ENCODE measurements at places on chromosomes 5 and 9.

GRCh38 chr5:141402553-141403243 is at the start of gene PCDHGA9:
Gene PCDHGA9, plus strand, starts transcription at chr5:141402778. Its CDS starts 175 bp downstream, at chr5:141402953.
- DNase-seq: no peak

DNA sequence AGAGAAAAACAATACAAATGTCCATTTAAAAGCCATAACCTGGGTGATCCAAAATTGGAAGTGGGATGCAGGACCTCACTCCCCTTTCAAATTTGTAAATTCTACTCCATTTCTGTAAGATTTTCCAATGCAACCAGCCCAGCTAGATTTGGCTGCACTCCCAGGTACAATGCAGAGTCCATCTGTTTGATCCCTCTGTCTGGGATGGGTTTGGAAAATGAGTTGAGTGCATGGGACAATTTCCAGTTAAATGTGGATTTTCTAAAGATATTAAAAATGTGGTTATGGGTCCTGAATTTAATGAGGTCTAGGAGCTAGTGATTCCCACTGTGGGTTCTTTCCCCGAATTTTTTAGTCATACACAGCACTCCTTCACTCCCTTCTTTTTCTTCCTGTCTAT is 104.0 kb upstream of the ATP10B start:
- no peak for DNase-seq

DNA sequence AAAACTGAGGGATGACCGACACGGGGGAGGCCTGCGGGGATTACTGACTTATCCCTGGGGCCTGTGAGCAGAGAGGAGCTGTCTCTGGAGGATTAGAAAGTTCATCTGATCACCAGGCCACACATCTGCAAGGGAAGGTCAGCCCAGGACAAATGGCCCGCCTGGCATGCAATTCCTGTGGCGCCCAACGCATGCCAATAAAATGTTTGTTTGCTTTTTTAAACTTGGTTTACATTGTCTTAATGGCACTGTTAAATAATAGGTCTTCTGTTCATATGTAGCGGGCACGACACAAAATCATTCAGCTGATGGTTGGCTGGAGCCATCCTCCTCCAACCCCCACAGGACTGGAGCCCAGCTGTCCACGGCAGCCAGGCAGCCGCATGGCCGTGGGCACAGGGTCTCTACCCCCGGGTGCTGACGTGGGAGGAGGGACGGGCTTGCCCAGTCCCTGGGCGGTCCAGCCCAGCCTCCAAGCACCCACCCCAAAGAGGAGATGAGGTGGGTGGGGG is 41.0 kb upstream of the SLC12A7 start:
- DNase-seq: no peak

- no peak for DNase-seq
Measured at GRCh38 chr9:92187390-92187789, 72.2 kb upstream of the SPTLC1 start.

DNA sequence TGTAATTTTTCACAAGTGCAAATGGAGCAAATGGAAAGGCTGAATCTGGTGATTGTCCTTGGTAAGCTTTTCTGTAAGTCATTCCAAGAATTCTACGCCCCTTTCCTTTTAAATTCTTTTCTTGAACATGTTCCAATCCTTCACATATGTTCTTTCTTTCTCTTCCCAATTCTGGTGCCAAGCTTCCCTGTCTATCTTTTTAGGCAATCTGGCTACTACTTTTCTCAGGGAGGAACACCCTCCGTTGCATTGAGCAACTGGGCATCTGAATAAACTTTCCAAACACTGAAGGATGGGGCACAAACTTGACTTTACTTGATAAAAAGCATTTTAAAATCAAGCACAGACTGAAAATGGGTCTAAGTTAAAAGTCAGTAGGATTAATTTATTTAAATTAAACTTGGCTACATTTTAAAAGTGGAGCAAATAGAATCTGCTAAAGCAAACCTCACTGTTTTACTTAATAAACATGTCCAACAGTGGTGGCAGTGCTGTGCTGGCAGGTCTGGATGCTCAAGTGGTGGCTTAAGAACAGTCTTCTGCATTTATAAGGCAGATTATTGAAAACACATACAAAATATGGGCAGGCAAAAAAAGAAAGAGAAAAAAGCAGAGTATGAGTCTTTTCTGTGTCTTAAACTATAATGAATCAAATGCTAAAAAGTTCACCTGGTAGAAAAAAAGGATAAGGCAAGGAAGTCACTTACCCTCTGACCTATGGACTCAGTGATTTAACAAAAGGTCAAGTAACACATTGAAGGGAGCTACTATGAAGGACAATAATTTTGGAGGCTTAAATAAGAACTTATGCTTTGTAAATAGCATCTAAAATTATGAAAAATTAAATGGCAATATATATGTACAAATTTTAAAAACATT is 5.4 kb downstream of the ELL2 start:
- DNase-seq: no peak

DNA sequence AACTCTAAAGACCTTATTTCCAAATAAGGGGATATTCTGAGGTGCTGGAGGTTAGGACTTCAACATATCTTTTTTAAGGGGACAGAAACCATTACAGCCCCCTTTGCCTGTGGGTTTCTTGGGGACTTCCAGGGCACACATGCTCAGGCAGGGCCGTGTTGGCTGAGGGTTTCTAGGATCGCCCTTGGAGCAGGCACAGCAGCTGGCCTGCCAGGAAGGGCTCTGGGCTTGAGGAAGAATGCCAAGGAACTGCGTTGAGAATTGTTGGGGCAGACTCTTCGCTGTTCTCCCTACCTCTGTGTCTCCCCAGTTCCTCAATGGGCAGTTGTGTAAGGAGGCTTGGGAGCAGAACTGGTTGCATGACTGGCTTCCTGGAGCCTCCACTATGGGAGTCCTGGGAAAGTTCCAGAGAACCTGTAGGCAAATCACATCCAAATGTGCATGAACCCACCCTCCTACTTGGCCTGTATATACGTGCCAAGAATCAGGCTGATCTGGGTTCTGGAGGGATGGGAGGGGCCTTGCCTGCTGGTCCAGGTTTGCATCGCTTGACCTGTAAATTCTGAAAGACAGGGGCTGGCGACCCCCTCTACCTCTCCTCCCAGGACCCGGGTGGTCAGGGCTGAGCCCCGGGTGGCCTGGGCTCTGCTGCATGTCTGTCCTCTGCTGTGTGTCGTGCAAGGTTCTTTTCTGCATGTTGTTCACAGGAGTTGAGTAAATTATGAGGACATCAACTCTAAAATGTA is 65.5 kb downstream of the HSPA4 start:
- DNase-seq: no peak

- DNase-seq: no peak
Measured at GRCh38 chr9:112252194-112252593, 77.1 kb upstream of the SUSD1 start.

DNA sequence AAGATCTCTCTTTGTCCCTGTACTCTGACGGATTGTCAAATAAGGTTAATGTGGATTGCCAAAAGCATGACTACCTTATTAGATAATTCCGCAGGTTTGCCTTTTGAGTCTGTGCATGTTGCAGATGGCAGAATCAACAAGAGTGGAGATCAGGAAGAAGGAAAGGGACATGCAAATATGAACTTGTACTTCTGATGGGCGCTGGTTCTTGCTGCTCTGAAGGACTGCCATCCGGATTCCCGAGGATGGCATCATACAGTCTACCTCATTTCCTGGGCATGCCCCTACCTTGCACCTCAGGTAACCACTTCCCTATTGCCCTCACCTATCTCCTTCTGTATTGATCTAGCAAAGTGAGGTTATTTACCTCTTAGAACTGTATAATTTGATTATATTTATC is 504.2 kb downstream of the ACTL7B start:
- DNase-seq: peak; percentile 87

DNA sequence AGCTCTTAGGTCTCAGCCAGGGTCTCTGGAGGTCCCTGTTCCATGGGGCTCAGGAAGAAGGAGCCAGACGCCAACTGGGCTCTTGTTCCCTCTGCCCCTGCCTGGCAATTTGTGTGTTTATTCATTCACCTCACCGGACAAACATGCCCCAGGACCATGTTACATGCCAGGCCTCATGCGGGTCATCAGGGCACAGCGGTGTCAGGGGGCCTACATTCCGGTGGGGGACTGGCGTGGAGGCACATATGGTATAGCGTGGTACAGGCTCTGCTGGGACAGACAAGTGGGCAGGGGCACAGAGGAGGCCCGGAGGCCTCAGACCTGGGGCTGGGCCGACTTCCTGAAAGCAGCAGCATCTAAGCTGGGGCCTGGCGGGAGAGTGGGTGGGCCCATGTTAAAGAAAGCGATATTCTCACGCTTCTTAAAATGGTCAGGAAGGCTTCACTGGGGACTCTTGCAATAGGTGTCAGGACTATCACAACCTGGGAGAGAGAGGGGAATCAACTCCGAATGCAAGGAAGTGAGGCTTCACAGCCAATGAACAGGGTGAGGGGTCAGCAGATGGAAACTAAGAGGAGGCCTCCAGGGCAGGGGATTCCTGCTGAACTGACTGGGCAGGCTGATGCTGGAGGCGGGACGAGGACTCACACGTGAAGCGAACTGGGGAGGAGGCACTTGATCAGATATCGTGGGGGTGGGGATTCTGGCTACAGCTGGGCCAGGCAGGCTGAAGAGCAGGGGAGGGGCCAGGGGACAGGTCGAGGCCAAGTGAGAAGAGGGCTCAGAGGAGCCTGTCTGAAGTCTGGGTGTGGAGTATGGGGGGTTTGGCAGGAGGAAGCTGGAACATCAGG is 41.9 kb downstream of the NCS1 start:
- DNase-seq: no peak

DNA sequence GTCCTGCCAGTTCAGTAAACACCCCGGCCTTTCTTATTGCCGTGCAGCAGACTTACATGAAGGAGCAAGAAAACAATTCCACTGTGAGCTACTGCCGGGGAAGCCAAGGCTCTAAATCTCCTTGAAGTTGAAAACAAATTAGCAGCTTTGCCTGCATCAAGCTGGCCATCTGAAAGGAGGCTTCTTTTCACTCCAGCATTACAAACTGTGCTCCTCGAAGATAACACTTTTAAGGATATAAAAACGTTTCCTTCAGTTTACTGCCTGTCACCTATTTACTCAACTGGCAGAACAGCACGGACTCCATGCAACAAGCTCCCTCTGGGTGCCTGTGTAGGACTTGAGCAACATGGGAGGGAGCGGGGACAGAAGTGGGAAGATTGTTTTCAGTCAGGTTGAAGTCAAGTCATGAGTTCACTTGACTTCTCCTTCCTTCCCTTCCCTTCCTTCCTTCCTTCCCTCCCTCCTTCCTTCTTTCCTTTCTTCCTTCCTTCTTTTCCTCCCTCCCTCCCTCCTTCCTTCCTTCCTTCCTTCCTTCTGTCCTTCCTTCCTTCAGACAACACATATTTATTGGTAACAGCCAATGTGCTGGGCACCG is 67.4 kb downstream of the ZNF608 start:
- DNase-seq: no peak

- peak; percentile 50 for DNase-seq
Measured at GRCh38 chr9:36928670-36929349, 105.3 kb downstream of the PAX5 start.

DNA sequence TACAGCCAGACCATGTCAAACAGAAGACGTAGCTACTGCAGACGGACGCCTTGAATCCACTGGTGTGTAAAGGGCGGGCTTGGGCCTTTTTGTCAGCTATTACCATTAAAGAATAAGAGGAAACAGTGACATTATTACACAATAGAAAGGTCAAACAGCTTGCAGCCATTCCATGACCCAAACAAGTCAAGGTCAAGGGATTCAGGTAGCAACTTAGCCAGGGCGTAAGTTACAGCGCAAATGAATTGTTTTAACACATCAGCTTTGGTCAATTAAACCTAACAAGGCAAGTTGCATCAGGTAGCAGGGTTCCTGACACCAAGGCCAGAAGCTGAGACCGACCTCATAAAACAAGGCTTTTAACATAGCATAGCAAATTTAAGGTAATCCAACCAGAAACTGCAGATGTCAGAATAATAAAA is 15.3 kb downstream of the NFIB start:
- DNase-seq: no peak

DNA sequence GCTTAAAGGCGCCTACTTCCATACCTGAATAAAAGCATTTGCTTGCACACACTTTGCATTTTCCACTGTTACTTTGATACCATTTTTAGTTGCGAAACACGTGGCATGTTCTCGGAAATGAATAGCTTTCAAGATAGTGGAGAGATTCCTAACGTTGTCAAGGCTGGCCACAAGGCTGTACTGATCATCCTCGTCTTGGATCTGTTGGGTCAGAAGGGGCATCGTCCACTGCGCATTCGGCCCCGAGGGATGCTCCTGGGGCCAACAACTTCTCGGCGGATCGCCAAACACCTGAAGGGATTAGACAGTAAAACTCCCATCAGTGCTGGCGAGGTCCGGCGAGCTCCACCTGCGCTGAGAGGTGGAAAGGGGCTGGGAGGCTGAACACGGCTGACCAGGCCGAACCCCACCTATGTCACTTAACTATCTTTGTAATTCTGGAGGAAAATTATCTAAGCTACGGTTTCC is 599 bp downstream of the RAD1 start:
- DNase-seq: peak; percentile 20

- DNase-seq: peak; percentile 62
Measured at GRCh38 chr9:34253460-34253837, 74.6 kb downstream of the UBAP1 start.

DNA sequence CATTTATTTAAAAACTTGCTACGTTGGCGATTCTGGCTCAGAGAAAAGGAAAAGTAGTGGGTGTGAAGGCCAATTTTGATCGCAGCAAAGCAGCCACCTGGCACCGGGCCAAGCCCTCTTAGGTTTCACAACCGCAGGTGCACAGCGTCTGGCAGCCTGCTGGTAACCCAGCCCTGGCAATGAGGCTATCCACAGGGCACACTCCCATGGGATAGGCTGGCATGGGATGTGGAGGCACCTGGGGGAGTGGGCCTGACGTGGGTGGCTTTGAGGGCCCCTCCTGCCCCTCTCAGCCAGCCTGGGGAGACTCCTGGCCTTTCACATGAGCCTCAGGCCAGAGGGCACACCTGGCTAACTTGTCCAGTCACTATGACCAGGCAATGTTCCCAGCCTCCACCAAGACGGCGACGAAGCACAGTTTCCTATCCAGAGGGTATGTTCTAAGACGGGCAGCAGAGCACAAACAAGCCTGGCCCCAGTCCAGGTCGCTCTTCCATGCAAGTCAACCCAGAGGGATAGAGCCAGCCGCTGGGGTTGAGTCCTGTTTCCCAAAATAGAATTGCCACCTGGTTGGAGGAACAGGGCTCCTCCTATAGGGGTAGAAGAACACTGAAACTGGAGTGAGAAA is 19.0 kb downstream of the CMBL start:
- DNase-seq: peak; percentile 47

- DNase-seq: no peak
Measured at GRCh38 chr5:142176255-142176654, 67.7 kb downstream of the NDFIP1 start.

DNA sequence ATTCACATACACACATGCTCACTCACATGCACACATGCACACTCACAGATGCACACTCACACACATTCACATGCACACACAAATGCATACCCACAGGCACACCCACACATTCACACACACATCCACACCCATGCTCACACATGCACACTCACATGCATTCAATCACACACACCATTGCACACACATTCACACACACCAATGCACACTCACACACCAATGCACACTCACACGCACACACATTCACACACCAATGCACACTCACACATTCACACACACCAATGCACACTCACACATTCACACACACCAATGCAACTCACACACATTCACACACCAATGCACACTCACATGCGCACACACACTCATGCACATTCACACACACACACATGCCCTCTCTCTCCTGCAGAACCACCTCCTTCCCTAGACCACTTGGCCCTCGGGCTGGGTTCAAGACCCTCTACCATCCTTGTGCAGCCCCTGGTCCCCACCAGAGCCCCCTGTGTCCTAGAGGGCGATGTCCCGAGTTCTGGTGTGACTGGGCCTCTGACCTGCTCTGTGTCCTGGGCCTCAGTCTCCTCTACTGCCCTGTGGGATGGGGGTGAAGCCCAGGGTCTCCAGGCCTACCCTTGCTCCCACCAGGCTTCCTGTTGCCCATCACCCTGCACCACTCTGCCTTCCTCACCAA is 139.0 kb downstream of the OLFM1 start:
- DNase-seq: no peak
